ENCODE measurements at places on chromosomes 4 and X.

- peak; percentile 13 for DNase-seq
Observed at GRCh38 chrX:40671126-40671525, 23.8 kb upstream of the CXorf38 start.

DNA sequence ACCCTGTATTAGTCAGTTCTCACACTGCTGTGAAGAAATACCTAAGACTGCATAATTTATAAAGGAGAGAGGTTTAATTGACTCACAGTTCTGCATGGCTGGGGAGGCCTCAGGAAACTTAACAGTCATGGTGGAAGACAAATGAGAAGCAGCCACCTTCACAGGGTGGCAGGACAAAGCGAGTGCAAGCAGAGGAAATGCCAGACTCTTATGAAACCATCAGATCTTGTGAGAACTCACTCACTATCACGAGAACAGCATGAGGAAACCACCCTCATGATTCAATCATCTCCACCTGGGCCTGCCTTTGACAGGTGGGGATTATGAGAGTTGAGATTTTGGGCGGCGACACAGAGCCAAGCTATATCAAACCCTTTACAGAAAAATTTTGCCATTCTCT lies 722.4 kb downstream of the RAB28 start:
- no peak for DNase-seq

DNA sequence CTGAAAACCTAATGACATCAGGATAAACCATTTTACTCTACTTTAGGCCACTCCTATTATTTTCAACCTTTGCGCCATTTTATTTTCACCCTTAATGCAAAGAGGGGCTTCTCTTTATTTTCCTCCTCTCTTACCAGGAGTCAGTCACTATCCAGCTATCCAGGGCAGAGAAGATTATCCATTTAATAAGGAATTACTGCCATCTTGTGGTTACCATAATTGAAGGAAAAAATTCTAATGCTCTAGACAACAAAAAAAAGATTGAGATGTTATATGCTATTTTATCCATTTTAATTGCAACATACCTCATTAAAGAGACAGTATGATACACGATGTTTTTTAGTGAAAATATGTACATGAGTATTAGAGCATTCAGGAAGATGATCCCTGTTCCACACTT lies 514.5 kb upstream of the FAM241A start:
- no peak for DNase-seq

DNA sequence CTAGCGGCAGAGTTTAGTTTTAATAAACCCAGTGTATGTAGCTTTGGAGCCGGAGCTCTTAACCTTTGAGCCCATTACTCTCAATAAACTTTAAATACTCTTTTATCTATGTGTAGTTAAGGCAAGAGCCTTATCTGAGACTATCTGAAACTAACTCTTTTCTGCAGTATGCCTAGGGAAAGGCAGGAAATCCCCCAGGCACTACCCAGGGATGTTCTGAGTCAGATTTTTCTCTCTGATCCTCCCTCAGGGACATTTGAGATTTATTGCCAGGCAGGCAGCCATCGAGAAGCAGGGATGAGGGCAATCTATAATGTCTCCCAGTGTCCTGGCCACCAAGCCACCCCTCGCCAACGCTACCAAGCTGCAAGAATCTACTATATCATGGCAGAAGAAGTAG lies 39.1 kb downstream of the HEPH start:
- no peak for DNase-seq

- no peak for DNase-seq
Observed at GRCh38 chr4:59535541-59535940, 1664.6 kb upstream of the ADGRL3 start.
